Esophagus squamous epithelium (tissue), 5 donors: ENCODE measurements at places on chromosomes 13 and 19.

DNA sequence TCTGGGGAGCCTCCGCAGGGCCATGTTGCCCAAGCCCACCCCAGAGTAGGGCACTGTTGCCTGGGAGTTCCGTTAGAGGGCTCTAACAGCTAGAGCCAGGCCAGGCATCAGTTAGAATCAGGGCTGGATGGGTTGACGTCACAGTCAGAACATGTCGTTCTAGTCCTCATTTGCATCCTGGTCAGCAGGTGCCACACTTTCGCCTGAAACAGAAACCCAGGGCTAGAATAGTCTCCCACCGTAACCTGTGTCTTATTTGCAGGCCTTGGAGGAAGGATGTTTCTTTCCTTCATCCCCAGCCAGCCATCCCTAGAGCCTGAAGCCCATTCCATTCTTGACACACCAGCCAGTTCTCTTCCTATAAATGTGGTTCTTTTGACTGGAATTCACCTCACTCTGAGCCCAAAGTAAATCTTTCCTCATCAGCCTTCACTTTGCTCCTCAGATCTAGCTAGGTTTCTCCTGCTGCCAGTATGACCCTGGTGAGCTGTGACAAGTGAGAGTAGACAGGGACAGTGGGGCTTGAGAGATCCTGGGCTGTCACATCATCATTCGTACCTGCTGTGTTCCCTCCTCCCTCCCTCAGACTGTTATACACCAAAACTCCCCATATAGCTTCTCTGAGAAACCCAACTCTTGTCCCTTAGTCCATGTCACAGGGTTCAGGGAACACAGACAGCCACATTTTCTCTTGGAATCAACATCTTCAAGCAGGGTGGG, 12.2 kb upstream of the CCDC97 start:
- no peak for DNase-seq

- no peak for DNase-seq
Observed at GRCh38 chr13:44211286-44211685, 162.3 kb upstream of the SERP2 start.

DNA sequence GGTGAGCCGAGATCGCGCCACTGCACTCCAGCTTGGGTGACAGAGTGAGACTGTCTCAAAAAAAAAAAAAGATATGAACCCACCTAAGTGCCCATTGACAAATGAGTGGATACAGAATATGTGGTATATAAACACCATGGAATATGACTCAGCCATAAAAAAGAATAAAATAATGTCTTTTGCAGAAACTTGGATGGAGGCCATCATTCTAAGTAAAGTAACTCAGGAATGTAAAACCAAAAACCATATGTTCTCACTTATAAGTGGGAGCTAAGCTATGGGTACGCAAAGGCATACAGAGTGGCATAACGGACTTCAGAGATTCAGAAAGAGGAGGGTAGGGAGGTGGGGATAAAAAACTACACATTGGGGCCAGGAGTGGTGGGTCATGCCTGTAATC, 29.5 kb downstream of the PLA2G4C start:
- DNase-seq = no peak

DNA sequence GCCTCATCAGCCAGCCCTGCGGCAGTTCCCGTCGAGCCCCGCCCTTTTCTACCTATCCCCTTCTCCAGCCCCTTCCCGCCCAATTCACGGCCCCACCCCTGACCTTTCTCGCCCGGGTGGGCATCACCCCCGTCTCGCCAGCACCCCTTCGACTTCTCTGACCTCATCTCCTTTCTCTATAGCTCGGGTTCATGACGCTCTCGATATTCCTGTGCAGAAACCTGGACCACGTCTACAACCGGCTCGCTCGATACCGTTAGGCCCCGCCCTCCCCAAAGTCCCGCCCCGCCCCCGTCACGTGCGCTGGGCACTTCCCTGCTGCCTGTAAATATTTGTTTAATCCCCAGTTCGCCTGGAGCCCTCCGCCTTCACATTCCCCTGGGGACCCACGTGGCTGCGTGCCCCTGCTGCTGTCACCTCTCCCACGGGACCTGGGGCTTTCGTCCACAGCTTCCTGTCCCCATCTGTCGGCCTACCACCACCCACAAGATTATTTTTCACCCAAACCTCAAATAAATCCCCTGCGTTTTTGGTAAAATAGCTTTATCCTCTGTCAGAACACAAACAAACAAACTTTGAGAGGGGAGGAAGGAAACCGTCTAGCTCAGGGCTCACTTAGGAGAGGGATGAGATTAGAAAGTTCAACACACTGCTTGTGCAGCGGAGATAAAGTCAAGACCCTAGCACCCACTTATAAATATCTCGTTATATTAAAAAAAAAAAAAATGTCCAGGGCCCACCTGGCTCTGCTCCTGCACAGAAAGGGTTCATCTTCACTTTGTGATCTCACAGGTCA, 5.1 kb downstream of the CD37 start:
- no peak for DNase-seq

DNA sequence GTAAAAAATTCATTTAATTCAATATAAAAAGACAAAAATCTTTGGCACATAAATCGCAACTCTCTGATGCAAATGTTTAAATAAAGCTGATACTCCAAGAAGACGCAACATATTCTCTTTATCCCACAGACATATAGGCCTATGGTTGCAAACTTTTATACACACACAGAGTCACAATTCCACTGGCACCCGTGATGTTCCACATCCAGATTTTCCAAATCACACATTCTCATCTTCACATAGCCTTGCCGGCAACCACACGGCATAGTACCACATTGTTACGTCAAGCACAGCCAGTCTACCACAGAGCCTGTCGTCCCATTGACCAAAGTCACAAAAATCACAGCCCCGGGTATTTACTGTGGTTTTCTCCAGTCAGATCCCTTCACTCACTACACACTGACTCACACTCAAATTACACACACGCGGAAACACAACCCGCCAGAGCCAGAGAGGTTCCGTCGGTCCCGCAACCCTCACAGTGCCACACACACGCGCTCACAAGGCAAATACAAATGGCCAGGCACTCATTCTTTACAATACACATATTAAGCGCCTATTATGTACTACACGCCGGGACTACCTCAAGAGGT, 546 bp upstream of the ZNF546 start:
- no peak for DNase-seq

DNA sequence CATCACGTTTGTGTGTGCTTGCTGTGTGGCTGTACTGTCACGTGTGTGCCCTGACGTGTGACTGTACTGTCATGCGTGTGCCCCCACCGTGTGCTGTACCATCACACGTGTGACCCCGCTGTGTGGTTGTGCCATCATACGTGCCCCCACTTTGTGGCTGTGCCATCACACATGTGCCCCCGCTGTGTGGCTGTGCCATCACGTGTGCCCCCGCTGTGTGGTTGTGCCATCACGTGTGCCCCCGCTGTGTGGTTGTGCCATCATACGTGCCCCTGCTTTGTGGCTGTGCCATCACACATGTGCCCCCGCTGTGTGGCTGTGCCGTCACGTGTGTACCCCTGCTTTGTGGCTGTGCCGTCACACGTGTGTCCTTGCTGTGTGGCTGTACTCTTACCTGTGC, 25.7 kb downstream of the TFDP1 start:
- DNase-seq = no peak

DNA sequence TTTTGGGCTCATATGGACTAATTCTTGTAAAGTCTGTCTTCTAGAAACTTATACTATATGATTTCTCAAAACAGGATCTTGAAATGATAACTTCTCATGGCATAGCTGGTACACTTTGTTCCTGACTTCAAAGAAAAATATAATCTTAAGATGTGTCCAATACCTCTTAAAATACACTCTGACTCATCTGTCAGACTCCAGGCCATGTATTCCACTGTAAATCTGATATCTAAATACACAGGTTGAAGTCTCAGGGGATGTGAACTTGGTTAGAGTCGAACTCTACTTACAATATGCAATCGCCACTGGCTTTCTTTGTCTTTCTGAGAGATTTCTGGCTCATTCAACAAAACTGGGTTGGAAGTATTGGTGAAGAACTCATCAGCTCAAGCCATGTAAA, 99.8 kb downstream of the LACC1 start:
- no peak for DNase-seq

DNA sequence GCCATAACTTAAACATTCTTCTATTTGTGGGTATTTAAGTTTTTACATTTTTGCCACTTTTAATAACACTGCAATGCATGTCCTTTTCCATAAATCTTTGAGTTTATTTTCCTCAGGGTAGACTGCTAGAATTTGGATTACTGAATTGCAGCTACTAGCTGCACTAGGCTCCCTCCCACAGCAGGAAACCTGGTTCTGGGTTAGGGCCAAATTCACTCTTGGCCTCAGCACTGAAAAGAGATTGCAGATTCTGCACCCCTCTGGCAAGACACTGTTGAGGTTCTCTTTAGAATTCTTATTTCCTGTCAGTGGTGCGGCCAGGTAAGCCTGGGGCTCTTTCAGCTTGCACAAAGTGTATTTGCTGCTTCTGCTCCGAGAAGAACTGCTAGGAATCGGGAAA, 155.7 kb downstream of the ENOX1 start:
- DNase-seq = no peak

- peak; percentile 4 for DNase-seq
Observed at GRCh38 chr13:25574437-25575411, 202.9 kb downstream of the ATP8A2 start.

DNA sequence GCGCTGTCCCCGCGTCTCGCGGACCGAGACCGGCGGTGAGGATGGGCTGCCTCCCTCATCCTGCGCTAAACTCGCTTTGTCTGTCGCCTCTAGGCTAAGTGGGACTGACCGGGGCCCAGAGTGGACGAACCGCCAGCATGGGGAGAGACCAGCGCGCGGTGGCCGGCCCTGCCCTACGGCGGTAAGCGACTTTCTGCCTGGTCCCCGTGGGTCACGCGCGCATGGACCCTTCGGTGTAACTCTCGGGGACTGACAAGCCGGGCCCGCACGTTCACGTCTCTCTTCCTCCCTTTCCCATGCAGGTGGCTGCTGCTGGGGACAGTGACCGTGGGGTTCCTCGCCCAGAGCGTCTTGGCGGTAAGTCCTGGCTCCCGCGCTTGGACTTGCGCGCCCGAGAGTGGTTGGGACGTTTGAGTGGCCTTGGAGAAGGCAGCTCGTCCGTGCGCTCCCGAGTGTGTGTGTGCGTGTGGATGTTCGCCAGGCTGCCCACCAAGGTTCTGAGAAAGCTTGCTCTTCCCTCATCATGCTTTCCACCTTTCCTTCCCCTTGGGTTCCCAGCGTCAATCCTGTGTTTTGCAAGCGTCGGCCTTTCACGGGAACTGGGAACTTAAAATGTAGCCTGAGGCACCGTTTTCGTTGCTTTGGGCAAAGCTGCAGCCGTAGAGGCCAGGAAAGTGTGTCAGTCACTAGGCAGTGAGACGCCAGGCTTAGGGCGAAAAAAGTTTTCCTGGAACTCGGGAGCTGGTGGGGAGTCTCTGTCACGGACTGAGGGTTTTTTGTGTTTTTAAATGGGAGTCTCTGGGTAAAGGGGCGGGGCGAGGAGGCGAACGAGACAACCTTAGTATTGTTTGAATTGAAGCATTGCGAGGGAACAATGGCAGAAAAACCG, 927 bp downstream of the COL4A2 start:
- DNase-seq = no peak

GRCh38 chr19:49155820-49156346, 687 bp upstream of the HRC start:
- DNase-seq = no peak

GRCh38 chr13:24670174-24670573, 10.0 kb upstream of the ATP12A start:
- no peak for DNase-seq

DNA sequence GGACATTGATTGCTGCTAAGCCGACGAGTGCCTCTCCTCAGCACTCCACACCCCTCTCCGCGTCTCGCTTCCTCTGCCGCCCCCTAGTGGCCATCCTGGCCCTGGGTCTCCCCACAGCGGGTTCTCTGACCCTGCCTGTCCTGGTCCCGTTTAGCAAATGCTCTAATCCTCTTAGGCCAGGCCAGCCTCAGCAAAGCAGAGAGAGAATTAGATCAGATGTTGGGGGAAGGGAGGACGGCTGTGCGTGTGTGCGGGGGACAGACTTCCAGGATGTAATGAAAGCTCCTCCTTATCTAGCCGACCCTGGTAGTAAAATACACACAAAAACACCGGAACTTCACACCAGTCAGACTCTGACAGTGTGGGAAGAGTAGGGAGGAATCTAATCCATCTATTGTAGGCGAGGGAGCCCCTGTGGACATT, 4.5 kb downstream of the TPRX2 start:
- DNase-seq = peak; percentile 2

DNA sequence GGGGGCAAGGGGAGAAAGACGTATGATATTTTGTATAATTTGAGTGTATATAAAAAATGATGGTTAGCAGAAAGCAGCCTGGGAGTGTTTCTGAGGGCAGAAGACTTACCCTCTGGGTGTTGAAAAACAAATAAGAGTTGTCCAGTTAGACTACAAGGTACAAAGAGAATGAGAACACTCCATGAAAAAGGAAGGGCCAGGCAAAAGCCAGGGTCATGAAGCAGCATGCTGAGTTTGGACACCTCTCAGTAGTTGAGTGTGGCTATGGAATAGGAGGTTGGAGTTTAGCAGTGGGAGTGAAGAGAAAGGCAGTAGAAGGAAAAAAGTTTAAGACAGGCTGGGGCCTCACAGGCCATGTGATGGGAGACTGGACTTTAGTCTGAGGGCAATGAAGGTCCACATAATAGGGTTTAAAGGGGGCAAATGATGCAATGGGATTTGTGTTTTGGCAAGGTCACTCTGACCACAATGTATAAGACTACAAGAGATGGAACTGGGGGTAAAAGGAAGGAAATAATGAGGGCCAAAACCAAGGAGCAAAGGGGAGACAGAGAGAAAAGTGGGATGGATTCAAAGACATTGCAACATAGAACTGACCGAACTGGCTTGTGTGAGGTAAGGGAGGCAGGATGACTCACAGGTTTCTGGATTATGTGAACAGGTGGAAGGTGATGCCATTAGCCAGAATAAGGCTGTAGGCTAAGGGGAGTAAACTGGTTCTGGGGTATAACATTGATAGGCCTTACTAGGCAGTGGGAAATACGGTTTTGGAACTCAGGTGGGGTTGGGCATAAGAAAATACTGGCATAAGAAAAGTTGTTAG, 76.6 kb downstream of the SERP2 start:
- no peak for DNase-seq

GRCh38 chr13:26762745-26763345, 2.3 kb upstream of the GPR12 start:
- no peak for DNase-seq

GRCh38 chr19:29107831-29108230, 105.1 kb downstream of the UQCRFS1 start:
- no peak for DNase-seq

GRCh38 chr13:73248711-73249580, 190.1 kb downstream of the KLF5 start:
- DNase-seq = no peak
